ENCODE measurements at places on chromosomes 5 and 9.

GRCh38 chr5:9815051-9815450, 184.9 kb upstream of the TAS2R1 start:
- no peak for DNase-seq

- DNase-seq = no peak
Measured at GRCh38 chr5:173679909-173680630, 63.6 kb upstream of the BOD1 start.

- no peak for DNase-seq
Measured at GRCh38 chr9:134341306-134341705, 15.1 kb downstream of the RXRA start.

DNA sequence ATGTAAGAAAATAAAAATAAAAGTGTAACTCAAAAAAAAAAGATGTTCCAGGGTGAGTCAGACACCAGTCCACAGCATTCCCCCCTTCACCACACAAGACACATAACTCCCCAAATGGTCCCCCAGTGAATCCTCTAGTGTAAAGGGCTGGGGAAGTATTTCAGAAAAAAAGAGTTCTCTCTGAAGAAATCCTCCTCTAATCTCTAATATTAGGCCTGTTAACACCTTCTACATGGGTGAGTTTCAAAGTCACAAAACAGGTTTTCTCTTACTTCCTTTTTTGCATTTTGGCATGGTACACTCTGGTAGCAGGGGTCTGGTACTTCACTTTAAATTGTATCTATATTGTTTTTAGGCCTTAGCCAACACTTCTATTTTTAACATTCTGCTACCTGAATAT, 28.2 kb downstream of the RNF145 start:
- no peak for DNase-seq

- no peak for DNase-seq
Measured at GRCh38 chr5:143061161-143061945, 291.2 kb downstream of the ARHGAP26 start.

GRCh38 chr5:2740051-2740875, 11.2 kb downstream of the IRX2 start:
- DNase-seq = no peak

GRCh38 chr5:160846642-160847041, 5.4 kb downstream of the ATP10B start:
- DNase-seq = no peak

GRCh38 chr9:41229408-41230401, 40.6 kb upstream of the ZNG1F start:
- DNase-seq = no peak

Data from stimulated activated CD8-positive, alpha-beta memory T cell treated with anti-CD3 and anti-CD28 coated beads, Interleukin-4, amount 100 ng/mL, for 4 hours (primary cell).